Stimulated activated naive CD4-positive, alpha-beta T cell treated with Interleukin-2 at 50 U/mL for 16 hours (primary cell): ENCODE measurements at places on chromosomes 16 and 17.

- no peak for DNase-seq
These were observed 61.3 kb upstream of the SDK2 start for GRCh38 chr17:73705594-73705993.

GRCh38 chr17:29574732-29575510, 6.4 kb downstream of the TP53I13 start:
- no peak for DNase-seq

DNA sequence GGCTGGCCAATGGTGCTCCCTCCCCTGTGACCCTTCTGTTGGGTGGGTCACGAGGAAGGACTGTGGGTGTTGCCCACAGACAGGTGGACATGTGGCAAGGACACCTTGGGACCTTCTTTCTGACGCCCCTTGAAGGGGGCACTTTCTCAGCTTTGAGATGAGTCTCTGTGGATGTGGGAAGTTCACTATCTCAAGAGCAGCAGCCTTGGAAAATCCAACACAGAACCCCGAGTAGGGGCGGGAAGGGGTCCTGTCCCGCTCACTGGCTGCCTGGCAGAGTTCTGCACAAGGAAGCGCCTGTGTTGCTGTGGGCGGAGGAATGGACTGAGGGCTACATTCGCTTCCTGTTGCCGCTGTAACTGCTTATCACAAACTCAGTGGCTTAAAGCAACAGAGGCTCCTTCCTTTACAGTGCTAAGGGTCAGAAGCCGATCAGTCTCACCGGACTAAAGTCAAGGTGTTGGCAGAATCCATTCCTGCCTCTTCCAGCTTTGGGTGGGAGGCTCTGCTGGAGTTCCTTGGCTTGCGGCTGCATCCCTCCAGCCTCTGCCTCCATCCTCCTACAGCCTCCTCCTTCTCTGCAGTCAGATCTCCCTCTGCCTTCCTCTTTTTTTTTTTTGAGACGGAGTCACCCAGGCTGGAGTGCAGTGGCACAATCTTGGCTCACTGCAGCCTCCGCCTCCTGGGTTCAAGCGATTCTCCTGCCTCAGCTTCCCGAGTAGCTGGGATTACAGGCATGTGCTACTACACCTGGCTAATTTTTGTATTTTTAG, 305.2 kb downstream of the SEC14L1 start:
- peak; percentile 59 for DNase-seq

- DNase-seq = no peak
These were observed 20.7 kb downstream of the TRAP1 start for GRCh38 chr16:3696425-3697218.

DNA sequence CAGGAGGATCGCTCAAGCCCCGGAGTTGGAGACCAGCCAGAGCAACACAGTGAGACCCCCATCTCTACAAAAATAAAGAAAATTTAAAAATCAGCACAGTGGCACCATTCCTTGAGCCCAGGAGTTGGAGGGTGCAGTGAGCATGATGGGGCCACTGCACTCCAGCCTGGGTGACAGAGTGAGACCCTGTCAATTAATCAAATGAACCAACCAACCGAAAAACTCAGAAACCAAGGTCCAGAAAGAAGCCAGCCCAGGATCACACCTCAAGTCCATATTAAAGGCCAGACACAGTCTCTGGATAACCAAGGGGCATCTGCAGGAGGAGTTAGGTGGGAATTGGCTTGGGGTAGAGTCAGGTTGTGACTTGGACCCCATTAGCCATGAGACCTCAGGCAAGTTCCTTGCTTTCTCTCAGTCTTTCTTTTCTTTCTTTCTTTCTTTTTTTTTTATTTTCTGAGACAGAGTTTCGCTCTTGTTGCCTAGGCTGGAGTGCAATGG, 2.4 kb downstream of the HSD17B1 start:
- DNase-seq = no peak

DNA sequence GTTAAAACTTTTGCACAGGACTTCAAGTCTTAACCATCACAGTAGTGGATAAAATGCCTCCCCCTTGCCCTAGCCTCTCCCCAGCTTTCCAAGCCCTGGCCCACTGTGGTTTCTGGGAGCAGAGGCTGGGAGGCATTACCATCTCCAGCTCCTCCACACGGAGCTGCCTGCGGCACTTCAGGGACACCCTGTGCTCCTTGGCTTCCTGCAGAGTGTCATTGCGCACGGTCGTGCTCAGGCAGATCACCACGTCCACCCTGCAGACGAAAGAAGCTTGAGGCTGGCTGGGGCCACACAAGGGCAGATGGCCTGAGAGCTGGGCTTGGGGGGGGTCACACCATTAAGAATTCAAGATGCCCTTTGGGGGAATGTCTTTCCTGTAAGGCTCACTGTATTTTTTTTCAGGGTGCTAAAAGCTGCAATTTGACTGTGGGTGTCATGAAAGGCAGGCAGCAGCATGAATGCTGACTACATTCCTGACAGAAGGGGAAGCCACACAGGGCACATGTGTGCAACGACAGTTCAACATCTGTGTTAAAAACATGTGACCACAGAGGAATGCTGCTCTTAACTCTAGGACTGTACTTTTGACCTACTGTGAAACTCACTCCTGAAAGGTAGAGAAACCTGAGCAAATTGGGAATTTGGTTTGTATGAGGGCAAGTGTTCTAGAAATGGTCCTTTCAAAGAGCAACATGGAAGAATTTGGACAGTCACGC, 47.7 kb upstream of the CLEC18B start:
- no peak for DNase-seq

DNA sequence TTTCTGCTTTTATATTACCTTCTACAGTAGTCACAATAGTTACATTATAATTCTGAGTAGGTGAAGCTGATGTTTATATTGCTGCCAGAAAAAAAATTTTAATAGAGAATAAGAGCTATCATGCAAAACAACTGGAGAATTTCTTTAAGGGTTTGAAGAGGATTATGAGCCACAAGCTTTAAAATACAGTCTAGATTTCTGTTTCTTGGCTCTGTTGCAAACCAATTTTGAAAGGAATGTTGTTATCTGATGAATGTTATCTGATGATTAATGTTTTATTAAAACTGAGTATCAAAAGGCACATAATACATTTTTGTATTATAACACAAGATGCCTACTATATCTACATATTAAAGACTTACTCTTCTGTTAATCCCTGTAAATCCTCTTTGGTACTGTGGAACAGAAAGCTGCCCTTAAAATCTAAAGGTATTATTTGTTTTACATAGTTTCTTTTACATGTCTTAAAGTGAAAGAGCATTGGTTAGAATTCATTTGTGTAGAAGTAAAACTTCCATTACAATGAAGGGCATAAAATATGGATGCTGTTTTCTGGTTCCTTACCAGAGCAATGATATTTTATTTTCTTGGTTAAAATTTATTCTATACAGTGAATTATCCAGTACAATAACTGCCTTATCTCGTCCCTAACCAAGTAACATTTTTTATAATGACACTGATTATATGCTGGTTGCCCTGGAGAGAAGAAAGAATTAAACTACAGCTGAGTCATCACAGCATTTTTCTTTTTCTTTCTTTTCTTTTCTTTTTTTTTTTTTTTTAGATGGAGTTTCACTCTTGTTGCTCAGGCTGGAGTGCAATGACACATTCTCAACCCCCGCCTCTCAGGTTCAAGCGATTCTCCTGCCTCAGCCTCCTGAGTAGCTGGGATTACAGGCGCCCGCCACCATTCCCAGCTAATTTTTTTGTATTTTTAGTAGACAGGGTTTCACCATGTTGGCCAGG, 205.7 kb downstream of the TANC2 start:
- no peak for DNase-seq

- peak; percentile 72 for DNase-seq
These were observed 2.5 kb downstream of the CORO1A start for GRCh38 chr16:30185683-30186421.

DNA sequence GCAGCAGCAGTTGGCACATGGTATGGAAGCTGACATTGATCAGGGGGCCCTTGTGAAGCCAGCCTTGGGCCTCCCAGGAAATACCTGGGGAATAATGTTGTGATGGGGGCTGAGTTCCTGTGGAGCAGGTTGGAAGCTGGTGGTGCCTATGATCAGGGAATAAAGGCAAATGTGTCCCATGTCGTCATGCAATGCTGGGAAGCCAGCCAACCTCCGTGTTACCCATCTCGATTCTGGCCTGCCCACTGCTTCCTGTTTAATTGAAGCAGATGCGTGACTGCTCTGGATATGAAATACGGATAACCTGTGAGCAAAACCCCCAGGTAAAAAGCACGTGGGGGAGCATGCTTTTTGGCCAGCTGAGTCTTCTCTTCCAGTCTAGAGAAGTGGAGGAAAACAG, 580.4 kb upstream of the HSBP1 start:
- no peak for DNase-seq
